Nephron progenitor cell (in vitro differentiated cells): ENCODE measurements at places on chromosomes 7 and 10.
A peak's percentile ranks its signal among the peaks of the same experiment; 100 is the strongest.

DNA sequence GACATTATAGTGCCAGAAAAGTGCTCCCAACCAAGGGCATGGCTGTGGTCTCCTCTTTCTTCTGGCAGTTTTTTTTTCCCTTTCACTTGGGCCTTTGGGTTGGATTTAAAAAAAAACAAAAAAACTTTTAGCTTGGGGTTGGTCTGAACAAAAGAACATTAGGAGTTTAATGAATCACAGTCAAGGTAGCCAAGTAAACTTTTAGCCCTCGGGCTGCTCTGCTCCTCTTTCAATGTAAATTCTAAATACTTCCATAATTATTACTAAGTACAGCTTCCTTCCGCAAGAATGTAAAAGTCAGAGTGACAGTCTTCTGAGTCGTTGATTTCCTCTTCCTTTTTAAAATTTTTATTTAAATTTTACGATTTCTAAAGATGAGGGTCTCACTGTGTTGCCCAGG lies 79.2 kb downstream of the NRF1 start:
- no peak overlapping the region for H3K27ac ChIP-seq
- no peaks in the 10 kb centered on the region for H3K27me3 ChIP-seq
- H3K4me1 ChIP-seq: peaks cover 5% of the 10 kb centered on the region
- peaks cover 47% of the 10 kb centered on the region for H3K36me3 ChIP-seq

DNA sequence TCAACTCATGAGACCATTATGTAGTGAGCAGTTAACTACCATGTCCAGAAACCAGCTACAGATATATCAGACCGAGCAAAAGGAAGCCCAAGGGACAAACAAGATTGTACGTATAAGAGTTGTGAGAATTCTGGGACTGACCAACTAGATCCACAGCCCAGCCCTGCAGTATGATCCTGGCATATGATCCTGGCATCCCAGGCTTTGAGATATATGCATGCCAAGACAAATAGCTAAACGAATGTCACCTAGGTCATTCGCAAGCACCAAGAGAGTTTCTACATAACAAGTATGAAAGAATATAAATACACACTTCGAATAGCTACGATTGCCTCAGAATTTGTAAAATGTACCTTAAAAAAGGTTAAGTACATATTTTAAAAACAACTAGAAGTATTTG lies 56.4 kb upstream of the PMPCB start:
- H3K36me3 ChIP-seq: no peaks in the 10 kb centered on the region
- H3K4me1 ChIP-seq: no peaks in the 10 kb centered on the region
- no peak overlapping the region for H3K27ac ChIP-seq
- no peak overlapping the region for H3K4me3 ChIP-seq

- H3K4me1 ChIP-seq: peaks cover 63% of the 10 kb centered on the region
- H3K27me3 ChIP-seq: peaks cover 11% of the 10 kb centered on the region
- no peak for DNase-seq
Measured at GRCh38 chr10:7491949-7492659, 81.3 kb upstream of the SFMBT2 start.

DNA sequence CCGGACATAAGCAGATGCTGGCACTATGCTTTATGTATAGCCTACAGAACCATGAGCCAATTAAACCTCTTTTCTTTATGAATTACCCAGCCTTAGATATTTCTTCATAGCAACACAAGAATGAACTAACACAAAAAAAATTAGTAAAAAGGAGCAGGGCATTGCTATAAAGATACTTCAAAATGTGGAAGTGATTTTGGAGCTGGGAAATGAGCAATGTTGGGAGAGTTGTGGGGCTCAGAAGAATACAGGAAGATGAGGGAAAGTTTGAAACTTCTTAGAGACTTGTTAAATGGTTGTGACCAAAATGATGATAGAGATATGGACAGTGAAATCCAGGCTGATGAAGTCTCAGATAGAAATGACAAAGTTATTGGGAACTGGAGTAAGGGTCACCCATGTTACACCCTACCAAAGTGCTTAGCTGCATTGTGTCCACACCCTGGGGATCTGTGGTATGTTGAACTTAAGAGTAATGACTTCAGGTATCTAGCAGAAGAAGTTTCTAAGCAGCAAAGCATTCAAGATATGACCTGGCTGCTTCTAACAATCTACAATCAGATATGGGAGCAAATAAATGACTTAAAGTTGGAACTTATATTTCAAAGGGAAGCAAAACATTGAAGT lies 24.2 kb downstream of the PNLIPRP3 start:
- no peaks in the 10 kb centered on the region for H3K36me3 ChIP-seq
- no peaks in the 10 kb centered on the region for H3K4me1 ChIP-seq
- no peak for DNase-seq
- H3K4me3 ChIP-seq: no peak overlapping the region

- no peak for DNase-seq
- H3K36me3 ChIP-seq: peaks cover 11% of the 10 kb centered on the region
- peaks cover 7% of the 10 kb centered on the region for H3K4me1 ChIP-seq
- peak overlapping the region; percentile 68 for H3K27ac ChIP-seq
Measured at GRCh38 chr7:29495653-29496052, 68.0 kb upstream of the PRR15 start.

- H3K36me3 ChIP-seq: no peaks in the 10 kb centered on the region
Measured at GRCh38 chr10:50452603-50453002, 171.2 kb downstream of the SGMS1 start.
